ENCODE measurements at places on chromosomes 16 and 17. TPM values are rescaled to one million over a fixed set of nuclear protein-coding genes. Genes with fewer than 3 reads are reported as not detected.

KRT24 gene
- total RNA-seq = not detected

CNGB1 gene
- total RNA-seq = not detected

KRT39 gene
- 0.28 TPM for total RNA-seq

RASL10B gene
- total RNA-seq = 3.9 TPM

ITGAX gene
- total RNA-seq = under 0.01 TPM

PLLP gene
- under 0.01 TPM for total RNA-seq

CHMP6 gene
- total RNA-seq = 7.3 TPM

KRTAP4-3 gene
- total RNA-seq = not detected

PLK1 gene
- total RNA-seq = 45.8 TPM

COPS3 gene
- 144 TPM for total RNA-seq

NETO2 gene
- 13.8 TPM for total RNA-seq

CACNA1G gene
- total RNA-seq = under 0.01 TPM

USP6 gene
- total RNA-seq = not detected

ACSM3 gene
- 0.58 TPM for total RNA-seq

UTS2R gene
- not detected for total RNA-seq

ABCC11 gene
- total RNA-seq = 0.38 TPM

CYGB gene
- 25.1 TPM for total RNA-seq

AIPL1 gene
- 0.19 TPM for total RNA-seq

AARSD1 gene
- 42.8 TPM for total RNA-seq

KRTAP4-9 gene
- total RNA-seq = not detected

TP53TG3C gene
- 0.19 TPM for total RNA-seq

EVPL gene
- total RNA-seq = under 0.01 TPM

TMEM132E gene
- total RNA-seq = under 0.01 TPM

ADAD2 gene
- not detected for total RNA-seq

HAS3 gene
- 5.6 TPM for total RNA-seq

CD300H gene
- total RNA-seq = not detected

TMEM88 gene
- total RNA-seq = 0.58 TPM

TBC1D3 gene
- total RNA-seq = not detected

HDAC5 gene
- 56.7 TPM for total RNA-seq

PRAC1 gene
- total RNA-seq = not detected

LGALS9C gene
- total RNA-seq = not detected

GSPT1 gene
- 128 TPM for total RNA-seq

ADORA2B gene
- 62.0 TPM for total RNA-seq

TMC5 gene
- total RNA-seq = not detected

ZNF668 gene
- 6.2 TPM for total RNA-seq

HOXB2 gene
- 6.5 TPM for total RNA-seq

PRM2 gene
- not detected for total RNA-seq

CDH13 gene
- total RNA-seq = 141 TPM

PIGQ gene
- 19.0 TPM for total RNA-seq

HBM gene
- total RNA-seq = not detected

PIRT gene
- not detected for total RNA-seq

TPSG1 gene
- not detected for total RNA-seq

C16orf74 gene
- 3.4 TPM for total RNA-seq

TEKT5 gene
- not detected for total RNA-seq

NEK8 gene
- total RNA-seq = 2.3 TPM

KRTAP29-1 gene
- total RNA-seq = not detected

JMJD6 gene
- 46.8 TPM for total RNA-seq

SALL1 gene
- total RNA-seq = under 0.01 TPM

FOXK2 gene
- total RNA-seq = 21.1 TPM

GGA3 gene
- 6.8 TPM for total RNA-seq

APOH gene
- total RNA-seq = not detected

DEXI gene
- 57.8 TPM for total RNA-seq

PABPN1L gene
- not detected for total RNA-seq

All from regular cardiac myocyte (primary cell).